ENCODE measurements at places on chromosomes 1 and 21. TPM values are rescaled to one million over a fixed set of nuclear protein-coding genes. Genes with fewer than 3 reads are reported as not detected.

GRCh38 chr21:35106246-35106835 lies 57.2 kb upstream of the RUNX1 start:
- no peak for DNase-seq

DNA sequence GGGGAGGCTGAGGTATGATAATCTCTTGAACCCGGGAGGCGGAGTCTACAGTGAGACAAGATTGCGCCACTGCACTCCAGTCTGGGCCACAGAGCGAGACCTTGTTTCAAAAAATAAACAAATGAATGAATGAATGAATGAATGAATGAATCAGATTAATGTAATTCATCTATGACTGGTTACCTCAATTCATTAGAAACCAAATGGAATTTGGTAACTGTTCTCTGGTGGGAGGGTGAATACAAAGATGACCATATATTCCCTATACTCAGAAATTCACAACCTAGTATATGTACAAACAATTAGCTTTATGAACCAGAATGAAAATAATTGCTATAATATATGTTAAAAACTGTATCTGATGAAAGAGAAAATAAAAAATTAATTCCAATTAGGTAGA lies 80.9 kb downstream of the FAF1 start:
- DNase-seq: no peak

DNA sequence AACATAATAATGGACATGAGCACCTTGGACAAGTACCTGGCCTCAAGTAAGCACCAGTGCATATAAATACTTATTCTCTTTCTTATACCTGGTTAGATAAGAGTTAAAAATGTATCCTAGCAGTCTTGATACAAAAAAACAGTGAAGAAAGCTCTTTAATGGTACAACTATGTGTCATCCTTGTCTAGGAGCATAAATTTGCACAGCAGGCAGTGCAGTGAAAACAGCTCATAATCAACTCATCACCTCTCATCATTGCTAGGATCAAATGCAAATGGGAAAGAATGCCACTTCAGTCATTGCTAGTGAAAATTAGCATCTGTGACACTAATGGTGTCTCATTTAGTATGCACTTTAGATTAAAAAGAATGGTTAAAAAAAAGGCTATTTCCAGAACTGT lies 7.6 kb downstream of the SAMSN1 start:
- no peak for DNase-seq

DNA sequence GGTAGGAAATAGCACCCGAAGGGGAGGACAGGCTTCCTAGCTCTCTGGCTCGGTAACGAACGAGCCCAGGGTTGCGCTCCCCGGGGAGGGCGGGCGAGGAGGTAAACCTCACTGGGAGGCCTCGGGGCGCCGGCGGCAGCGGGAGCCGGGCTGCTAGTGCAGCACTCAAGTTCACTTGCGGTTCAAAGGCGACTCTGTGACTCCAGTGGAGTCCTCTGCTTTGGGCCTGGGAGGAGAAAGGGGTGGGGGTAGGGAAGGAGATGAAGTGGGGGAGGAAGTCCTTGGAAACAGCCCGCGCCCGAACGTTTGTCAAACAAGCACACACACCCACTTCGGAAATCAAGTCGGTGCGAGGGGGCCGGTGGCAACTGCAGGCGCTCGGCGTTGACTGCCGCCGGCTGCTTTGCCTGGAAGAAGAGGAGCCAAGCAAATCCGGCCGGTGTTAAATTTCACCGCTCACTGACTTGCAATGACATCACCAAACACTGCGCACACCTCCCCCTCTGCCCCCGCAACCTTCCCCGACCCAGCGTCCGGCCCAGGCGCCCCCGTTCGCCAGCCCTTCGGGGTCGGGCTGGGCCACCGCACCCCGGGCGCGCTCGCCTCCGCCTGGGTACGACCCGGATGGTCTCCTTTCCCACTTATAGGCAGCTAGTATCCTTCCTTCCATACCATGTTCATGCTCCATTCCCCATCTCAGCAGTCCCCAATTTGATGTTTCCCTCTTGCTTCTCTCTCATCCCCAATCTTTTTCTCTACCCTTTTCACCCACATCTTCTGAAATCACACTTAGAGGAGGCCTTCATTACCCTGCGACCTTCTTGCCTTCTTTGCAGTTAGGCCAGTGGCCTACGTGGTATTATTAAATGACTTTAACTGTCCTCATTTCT lies at the start of gene COL24A1:
COL24A1 (minus strand) TSS at position 207 of the 890 bp plus-strand sequence. CDS start 376 bp downstream, outside the sequence.
- peak; percentile 90 for DNase-seq

RCOR3 gene
- 26.2 TPM for total RNA-seq

GRCh38 chr1:204107892-204108291 lies 35.0 kb downstream of the SOX13 start:
- no peak for DNase-seq

Data from GM23338 (cell line).